Muscle of leg (tissue), 16 donors: ENCODE measurements at places on chromosomes 7 and 10. TPM values are rescaled to one million over a fixed set of nuclear protein-coding genes. Genes with fewer than 3 reads are reported as not detected.
A peak's percentile ranks its signal among the peaks of the same experiment; 100 is the strongest.

Gene ACTR3C
- polyA plus RNA-seq, result 0.36 TPM

Gene EIF3B
- polyA plus RNA-seq, result 92.7 TPM

Gene CFAP70
- polyA plus RNA-seq, result 1.0 TPM

Gene RBM33
- polyA plus RNA-seq, result 23.4 TPM

Gene ASB10
- polyA plus RNA-seq, result 3.2 TPM

Gene CDHR3
- 22.5 TPM for polyA plus RNA-seq

Gene LAMB4
- polyA plus RNA-seq, result 0.25 TPM

Gene CAV1
- 166 TPM for polyA plus RNA-seq

Gene CYREN
- 31.0 TPM for polyA plus RNA-seq

Gene NUTM2B
- 2.5 TPM for polyA plus RNA-seq

Gene EGR2
- 1.6 TPM for polyA plus RNA-seq

Gene LRRC17
- polyA plus RNA-seq, result 27.3 TPM

Gene SCIN
- 0.84 TPM for polyA plus RNA-seq

Gene ADGRA1
- polyA plus RNA-seq, result 3.2 TPM

Gene NRG3
- 0.11 TPM for polyA plus RNA-seq

Gene BTBD16
- polyA plus RNA-seq, result not detected

- peak; percentile 39 for DNase-seq
Measured at GRCh38 chr10:16886031-16886430, 68.8 kb upstream of the RSU1 start.

GRCh38 chr7:70484255-70484654 is 647.7 kb upstream of the GALNT17 start:
- no peak for DNase-seq

DNA sequence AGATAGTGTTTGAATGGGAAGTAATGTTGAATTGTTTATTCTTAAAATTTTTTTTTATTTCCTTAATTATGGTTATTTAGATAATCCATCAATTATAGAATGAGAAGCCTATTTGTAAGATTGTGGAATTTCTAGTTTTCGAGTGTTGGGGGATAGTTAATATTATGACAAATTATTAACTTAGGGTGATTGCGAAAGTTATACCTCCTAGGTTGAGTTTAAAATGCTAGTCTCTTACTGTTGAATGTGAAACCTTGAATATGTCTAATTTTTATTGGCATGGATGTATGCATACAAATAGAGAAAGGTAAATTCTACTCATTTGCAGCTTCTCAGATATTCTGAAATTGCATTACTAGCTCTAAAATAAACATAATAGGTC is 43.2 kb downstream of the BICC1 start:
- no peak for DNase-seq

DNA sequence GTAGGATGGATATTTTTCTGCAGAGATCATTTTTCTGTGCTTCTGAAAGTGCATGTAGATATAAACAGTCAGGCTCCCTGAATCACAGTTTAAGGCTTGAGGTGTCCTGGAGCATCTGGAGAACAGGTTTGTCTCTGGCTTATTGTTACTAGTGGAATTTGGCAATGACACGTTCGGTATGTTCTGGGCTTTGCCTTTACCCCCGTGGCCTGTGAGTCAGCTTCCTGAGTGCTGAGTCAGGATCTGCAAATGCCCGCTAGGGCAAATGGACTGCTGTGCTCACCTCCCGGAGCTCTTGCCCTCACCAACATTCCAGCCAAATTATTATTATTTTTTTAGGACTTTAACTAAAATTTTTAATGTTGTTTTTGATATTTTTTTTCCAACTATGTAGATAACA is 192.5 kb upstream of the PRSS1 start:
- DNase-seq, result peak; percentile 25

DNA sequence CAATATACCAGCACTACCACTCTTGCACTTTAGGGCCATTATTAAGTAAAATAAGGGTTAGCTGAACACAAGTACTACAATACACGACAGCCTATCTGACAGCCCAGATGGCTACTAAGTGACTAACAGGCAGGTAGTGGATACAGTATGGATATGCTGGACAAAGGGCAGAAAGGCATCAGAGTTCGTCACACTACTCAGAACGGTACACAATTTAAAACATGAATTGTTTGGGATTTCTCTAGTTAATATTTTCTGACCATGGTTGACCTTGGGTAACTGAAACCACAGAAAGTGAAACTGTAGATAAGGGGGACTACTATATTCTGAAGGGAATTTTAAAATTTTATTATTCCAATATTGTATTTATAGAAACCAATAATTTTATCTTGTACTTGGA is 101.3 kb upstream of the SKAP2 start:
- DNase-seq, result no peak

- DNase-seq, result peak; percentile 55
Measured at GRCh38 chr10:69901022-69901421, 99.3 kb downstream of the COL13A1 start.

DNA sequence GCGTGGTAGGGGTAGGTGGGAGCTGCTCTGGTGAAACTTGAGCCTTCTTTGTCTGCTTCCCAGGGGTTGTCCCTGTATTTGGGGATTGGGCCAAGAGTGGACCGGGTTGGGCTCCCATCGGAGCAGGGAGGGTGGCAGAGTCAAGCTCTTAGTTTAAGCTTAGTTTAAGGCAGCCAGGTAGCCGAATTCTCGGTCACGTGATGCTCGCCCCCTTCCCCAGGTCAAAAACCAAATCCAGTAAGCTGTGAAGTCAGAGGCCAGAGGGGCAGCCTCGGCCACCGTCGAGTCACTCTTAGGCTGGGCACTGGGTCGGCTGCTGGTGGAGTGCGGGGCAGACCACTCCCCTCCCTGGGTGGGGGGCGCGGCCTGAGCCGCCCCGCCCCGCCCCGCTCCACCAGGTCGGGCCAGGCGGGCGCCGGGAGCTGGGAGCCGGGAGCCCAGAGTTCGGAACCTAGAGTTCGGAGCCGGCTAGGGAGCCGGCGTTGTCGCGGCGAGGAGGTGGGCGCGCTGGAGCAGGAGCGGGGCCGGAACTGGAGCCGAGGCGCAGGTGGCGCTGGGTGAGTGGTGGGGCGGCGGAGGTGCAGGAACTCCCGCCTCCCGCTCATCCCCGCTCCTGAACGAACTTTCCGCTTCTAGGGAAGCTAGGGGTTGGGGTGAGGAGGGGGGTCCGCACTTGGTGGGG is 2.8 kb upstream of the LZTS2 start:
- peak; percentile 29 for DNase-seq

- DNase-seq, result no peak
Measured at GRCh38 chr10:22740180-22740579, 25.8 kb upstream of the PIP4K2A start.

DNA sequence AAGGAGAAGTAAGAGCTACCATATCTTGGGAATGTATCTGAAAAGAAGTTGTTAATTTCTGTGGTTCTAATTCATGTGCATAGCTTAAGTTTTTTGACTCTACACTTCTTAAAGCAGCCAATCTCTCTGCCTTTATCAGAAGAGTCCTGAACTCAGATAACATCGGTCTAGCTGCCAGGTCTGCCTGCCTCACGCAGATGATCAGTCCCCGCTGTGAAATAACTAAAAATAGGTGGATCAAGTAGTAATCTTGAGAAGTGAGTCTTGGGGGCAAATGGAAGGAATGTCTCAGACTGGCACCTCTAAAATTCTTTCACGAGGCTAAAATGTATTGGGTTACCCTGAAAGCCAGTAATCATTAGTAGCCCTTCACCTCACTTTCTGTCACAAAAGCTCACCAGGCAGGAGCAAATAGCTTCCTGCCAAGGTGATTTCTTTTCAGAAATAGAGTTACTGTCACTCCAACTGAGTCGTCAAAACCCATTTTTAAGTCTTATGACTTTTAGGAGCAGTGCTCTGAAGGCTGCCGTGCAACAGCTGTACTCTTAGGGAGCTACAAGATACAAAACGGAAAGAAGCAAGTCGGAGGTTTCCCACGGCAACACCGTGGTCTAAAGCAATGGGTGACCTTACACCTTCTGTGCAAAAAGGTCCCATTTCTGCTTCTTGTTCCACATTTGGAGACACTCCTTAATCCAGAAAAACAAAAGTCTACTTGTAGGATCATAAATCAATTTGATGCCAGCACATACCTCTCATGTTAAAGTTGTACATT is 85.2 kb downstream of the ABCB5 start:
- DNase-seq, result no peak

GRCh38 chr7:12066004-12066403 is 145.1 kb upstream of the TMEM106B start:
- no peak for DNase-seq

GRCh38 chr10:50807851-50808776 is 68.4 kb downstream of the ASAH2B start:
- no peak for DNase-seq

DNA sequence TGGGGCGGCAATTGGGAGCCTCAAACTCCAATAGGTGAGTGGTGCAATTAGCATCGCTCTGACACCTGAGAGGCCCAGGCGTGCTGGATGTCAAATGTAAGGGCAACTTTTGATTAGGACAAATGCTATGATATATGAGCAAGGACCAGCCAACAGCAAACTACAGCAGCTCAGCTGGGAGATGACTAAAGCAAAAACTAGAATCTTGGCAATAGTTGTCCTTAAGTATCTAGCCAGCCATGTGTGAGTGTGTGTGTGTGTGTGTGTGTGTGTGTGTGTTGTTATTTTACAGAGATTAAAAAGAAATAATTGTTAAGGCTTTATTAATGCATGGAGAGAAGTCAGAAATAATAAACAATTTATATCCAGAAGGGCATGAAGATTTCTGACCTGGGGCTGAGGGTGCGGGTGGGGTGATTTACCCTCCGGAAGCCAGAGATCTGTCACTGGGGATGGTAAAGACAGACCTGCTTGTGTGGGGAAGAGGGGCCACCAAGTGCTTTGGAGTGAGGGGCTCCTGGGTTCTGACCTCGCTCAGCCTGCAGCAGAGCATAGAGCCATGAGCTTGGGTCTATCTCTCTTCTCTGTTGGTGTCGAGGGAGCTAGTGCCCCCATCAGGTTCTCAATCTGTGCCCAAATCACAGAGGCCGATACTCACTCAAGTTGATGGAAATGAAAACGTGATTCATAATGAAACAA is 77.3 kb downstream of the EMX2 start:
- peak; percentile 77 for DNase-seq

GRCh38 chr10:63591600-63592379 is 70.6 kb downstream of the REEP3 start:
- DNase-seq, result no peak

GRCh38 chr10:42963312-42963711 is 113.6 kb upstream of the RET start:
- DNase-seq, result peak; percentile 20

GRCh38 chr10:28049286-28049685 is 50.4 kb upstream of the ODAD2 start:
- no peak for DNase-seq

DNA sequence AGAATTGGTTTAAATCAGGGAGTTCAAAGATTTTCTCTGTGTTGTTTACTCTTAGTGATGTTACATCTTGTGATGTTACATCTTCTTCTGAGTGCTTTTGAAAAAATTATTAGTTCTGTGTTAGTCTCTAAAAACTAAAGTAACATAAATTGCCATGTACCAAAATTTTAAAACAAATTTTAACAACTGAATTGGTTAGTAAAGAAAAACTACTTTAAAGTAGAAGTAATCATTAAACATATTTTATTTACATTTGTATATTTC is 5.2 kb upstream of the IGF2BP3 start:
- no peak for DNase-seq

DNA sequence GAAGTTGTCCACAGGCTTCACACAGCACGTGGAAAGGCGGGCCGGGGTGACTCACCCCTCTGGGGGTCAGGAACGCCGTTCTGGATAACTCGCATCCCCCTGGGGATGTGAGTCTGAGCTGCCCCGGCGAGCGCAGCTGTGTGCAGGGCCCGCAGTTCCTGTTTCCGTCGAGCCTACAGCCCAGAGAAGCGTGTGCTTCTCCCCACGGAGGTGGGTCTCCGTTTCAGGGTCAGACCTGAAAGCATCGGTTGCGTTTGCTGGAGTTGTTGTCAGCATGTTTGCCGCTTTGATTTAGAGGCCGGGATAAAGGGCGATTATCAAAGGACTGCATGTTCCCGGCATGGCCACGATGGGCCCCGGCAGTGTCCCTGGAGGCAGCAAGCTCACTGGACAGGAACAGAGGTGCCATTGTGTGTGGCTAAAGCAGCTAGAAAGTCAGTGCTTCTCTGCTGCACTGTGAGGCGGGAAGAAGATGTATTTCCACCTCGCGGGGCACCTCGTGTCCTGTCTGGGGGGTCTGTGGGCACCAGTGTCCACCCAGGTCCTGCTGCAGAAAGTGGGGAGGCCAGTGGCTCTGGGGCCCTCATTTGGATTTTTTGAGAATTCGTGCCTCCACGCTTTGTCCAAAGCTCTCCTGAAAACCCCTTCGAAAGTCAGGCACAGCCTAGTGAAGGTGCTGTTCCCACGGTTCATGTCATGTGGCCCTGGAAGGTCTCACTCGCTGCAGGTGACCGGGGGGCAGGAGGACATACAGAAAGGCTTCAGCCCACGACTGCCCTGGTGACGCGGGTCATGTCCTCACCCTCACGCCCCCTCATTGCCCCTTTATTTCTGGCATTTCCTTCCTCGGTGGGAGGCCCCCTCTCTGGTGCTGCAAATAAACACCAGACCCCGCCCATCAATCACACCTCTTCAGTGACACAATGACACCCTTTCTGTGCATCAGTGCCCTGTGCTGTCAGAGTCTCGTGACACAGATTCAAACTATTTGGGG is 27.4 kb upstream of the GDI2 start:
- DNase-seq, result peak; percentile 64

DNA sequence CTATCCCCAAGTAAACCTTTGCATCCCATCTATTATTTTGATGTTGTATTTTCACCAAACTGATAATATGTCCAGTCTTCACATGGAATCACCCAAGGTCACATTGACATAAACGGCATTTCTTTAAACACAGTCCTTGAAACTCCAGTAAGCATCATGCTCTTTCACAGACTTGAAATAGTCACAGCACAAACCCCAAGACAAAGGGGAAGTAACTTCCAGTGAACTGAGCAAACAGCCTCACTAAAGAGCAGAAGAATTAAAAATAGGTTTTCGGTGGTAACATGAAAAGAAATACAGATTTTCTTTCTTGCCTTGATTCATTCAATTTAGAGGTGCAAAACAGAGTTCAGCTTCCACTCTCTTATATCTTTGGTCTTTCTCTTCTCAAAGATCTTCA is 253.7 kb downstream of the SFMBT2 start:
- peak; percentile 22 for DNase-seq

GRCh38 chr10:106251573-106251972 is 912.9 kb downstream of the SORCS1 start:
- DNase-seq, result no peak

- DNase-seq, result peak; percentile 30
Measured at GRCh38 chr7:25255611-25256332, 27.5 kb upstream of the NPVF start.

DNA sequence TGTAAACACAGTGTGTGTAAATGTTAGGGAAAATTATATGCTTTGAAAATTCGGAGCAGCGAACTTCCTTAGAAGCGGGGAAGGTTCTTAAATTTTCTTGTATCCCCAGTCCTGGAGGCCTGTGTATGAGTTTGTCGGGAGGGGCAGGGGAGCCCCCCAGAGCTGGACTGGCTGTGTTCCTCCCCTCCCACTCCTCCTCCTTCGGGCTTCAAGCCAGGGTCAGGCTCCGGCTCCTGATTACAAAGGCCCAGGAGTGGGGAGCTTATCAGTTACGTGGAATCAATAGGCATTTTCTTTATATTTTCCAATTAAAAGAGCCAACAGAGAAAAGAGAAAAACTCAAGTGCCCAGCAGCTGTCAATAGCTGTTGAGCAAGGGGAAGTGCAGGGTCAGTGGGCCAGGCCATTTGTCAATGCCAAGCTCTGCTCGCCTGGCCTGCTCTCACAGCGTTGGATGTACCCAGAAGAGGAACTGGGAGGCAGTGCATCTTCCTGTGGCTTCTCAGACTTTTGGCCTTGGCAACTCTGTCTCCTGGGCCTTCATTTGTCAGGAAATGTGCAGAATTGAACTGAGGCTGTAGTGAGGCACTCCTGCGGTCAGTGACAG is 156.9 kb upstream of the PCBD1 start:
- DNase-seq, result peak; percentile 44
